ENCODE measurements at places on chromosomes 1 and 21.

DNA sequence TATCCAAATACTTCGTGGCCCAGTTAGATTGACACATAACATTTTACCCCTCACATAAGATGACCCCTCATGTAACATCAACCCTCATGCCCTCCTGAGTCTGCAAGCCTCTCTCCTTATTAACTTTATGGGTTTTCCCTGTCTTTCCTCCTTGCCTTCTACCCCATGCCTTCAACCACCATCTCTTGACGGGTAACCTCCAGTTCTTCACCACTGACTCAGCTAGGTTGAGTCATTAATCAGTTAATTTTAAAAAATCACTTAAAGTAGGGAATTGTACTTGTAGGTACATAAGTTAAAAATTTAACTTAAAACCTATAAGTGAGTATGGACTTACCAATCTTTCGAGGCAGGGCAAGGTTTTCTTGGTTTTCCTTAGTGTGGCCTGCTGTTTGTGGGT, 330.7 kb downstream of the CAMTA1 start:
- DNase-seq: no peak
- no peak overlapping the region for H3K4me3 ChIP-seq
- H3K4me1 ChIP-seq: no peaks in the 10 kb centered on the region
- no peak overlapping the region for H3K27ac ChIP-seq
- H3K36me3 ChIP-seq: no peaks in the 10 kb centered on the region
- H3K27me3 ChIP-seq: peaks cover 4% of the 10 kb centered on the region

GRCh38 chr1:162376691-162377090, at the start of gene SPATA46:
TSS of gene SPATA46 (minus strand) at chr1:162376854. CDS start at chr1:162376790, 64 bp downstream.
- no peak within 1 kb of the TSS for H3K27ac ChIP-seq
- H3K4me3 ChIP-seq: no peak within 1 kb of the TSS
- no peaks in the 10 kb centered on the region for H3K27me3 ChIP-seq
- no peaks in the 10 kb centered on the region for H3K36me3 ChIP-seq
- H3K4me1 ChIP-seq: peaks cover 9% of the 10 kb centered on the region
- no peak for DNase-seq

- H3K4me3 ChIP-seq: no peak overlapping the region
- no peaks in the 10 kb centered on the region for H3K27me3 ChIP-seq
- H3K4me1 ChIP-seq: no peaks in the 10 kb centered on the region
- H3K36me3 ChIP-seq: no peaks in the 10 kb centered on the region
- no peak for DNase-seq
- no peak overlapping the region for H3K27ac ChIP-seq
Observed at GRCh38 chr1:192610112-192610889, 25.6 kb upstream of the RGS13 start.

DNA sequence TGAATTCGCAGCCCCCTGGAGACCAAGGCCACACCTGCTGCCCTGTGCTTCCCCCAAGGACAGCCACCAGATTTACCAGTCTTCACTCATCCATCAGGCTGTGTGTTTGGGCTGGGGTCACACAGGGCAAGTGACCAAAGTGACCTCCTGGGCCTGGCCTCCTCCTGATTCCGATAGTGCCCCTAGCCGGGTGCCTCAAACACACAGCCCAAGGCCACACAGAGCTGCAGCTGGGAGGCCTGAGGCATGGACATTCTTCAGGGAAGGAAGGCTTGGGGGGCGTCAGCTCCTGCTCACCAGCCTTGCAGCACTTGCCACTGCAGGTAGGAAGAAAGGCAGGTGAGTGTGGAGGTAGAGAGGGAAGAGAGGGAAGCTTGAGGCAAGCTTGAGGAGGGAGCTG, 181.3 kb downstream of the RUNX1 start:
- no peak for DNase-seq
- peaks cover 21% of the 10 kb centered on the region for H3K4me1 ChIP-seq
- H3K27ac ChIP-seq: no peak overlapping the region
- no peaks in the 10 kb centered on the region for H3K27me3 ChIP-seq

DNA sequence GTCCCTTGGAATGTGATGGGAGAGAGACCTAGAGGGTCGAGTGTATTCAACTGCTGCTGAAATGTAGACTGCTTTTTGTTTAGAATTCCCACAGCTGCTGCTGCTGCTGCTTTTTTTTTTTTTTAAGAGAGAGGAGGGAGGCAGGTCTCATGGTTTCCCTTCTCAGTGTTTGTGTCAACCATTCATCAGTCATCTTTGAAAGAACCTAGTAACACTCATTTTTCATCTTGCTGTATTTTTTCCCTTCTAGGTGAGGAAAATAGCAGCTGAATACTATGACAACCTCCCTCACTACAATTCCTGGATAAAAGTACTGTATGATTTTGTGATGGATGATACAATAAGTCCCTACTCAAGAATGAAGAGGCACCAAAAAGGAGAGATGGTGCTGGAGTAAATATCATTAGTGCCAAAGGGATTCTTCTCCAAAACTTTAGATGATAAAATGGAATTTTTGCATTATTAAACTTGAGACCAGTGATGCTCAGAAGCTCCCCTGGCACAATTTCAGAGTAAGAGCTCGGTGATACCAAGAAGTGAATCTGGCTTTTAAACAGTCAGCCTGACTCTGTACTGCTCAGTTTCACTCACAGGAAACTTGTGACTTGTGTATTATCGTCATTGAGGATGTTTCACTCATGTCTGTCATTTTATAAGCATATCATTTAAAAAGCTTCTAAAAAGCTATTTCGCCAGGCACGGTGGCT, 9.2 kb downstream of the DEGS1 start:
- H3K4me1 ChIP-seq: peaks cover 2% of the 10 kb centered on the region
- H3K27ac ChIP-seq: no peak overlapping the region
- H3K4me3 ChIP-seq: no peak overlapping the region
- H3K27me3 ChIP-seq: no peaks in the 10 kb centered on the region
- peaks cover 5% of the 10 kb centered on the region for H3K36me3 ChIP-seq

DNA sequence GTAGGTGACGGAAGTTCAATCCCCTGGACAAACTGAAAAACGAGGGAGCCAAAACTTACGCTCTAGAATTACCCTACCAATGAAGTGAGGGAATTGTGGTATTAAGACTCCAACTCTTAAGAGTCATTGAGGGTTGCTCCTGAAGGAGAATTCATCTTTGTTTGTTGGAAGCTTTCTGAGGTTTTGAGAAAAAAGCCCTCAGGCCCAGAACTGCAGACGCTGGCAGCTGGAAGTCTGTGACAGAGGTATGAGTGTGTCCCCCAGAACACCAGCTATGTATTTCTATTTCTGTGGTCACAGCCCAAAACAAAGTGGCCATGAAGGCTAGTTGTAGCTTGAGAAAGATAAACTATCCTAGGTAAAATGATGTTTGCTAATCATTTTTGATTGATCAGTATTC, 438.8 kb upstream of the B3GALT2 start:
- H3K4me3 ChIP-seq: no peak overlapping the region
- H3K4me1 ChIP-seq: no peaks in the 10 kb centered on the region
- DNase-seq: no peak
- no peaks in the 10 kb centered on the region for H3K27me3 ChIP-seq
- no peaks in the 10 kb centered on the region for H3K36me3 ChIP-seq

DNA sequence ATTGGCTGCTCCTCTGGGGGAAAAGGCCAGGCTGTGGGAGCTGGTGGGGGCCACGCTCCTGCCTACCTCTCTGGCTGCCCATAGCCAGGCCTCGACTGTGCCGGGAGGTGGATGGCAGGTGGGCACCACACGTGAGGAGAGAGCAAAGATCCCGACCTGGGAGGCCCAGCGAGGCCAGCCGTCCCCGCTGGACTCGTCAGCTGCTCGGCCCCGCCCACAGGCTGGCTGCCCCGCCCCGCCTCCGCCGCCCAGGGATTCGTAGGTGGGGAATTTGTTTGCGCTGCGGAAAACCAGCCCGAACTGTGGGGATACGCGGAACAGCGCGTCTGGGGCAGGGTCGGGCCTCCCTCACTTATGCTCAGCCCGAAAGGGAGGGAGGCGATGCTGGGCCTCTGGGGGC, 31.7 kb downstream of the TP73 start:
- peaks cover 46% of the 10 kb centered on the region for H3K4me1 ChIP-seq
- H3K27ac ChIP-seq: no peak overlapping the region
- H3K4me3 ChIP-seq: no peak overlapping the region
- no peaks in the 10 kb centered on the region for H3K27me3 ChIP-seq

DNA sequence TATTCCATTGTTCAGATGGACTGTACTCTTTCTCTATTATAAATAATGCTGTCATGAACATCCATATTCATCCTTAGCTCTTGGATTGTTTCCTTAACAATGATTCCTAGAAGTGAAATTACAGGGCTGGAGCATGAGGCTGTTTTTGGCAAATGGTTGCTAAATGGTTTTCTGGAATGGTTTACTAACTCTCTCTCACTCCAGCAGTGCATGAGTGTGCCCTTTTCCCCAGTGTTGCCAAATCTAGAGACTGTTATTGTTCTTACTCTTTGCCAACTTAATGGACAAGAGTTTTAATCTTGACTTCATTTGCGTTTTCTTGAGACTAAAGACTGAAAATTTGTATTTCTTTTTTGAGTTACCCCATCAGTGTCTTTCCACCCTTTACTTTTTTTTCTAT, 113.0 kb downstream of the PAPPA2 start:
- H3K36me3 ChIP-seq: no peaks in the 10 kb centered on the region
- no peaks in the 10 kb centered on the region for H3K4me1 ChIP-seq
- H3K4me3 ChIP-seq: no peak overlapping the region
- H3K27me3 ChIP-seq: no peaks in the 10 kb centered on the region

- H3K4me1 ChIP-seq: no peaks in the 10 kb centered on the region
- no peaks in the 10 kb centered on the region for H3K36me3 ChIP-seq
- H3K4me3 ChIP-seq: no peak overlapping the region
- no peak overlapping the region for H3K27ac ChIP-seq
- no peaks in the 10 kb centered on the region for H3K27me3 ChIP-seq
- DNase-seq: no peak
Observed at GRCh38 chr21:31865429-31865970, 7.3 kb upstream of the HUNK start.

GRCh38 chr21:37365517-37366481, 774 bp upstream of the DYRK1A start:
- H3K4me1 ChIP-seq: peaks cover 37% of the 10 kb centered on the region
- H3K27ac ChIP-seq: peak overlapping the region; percentile 100
- no peaks in the 10 kb centered on the region for H3K36me3 ChIP-seq
- H3K4me3 ChIP-seq: peak overlapping the region; percentile 81

GRCh38 chr1:24905355-24905978, 24.6 kb downstream of the RUNX3 start:
- no peaks in the 10 kb centered on the region for H3K4me1 ChIP-seq
- no peaks in the 10 kb centered on the region for H3K36me3 ChIP-seq
- no peak for DNase-seq
- no peak overlapping the region for H3K27ac ChIP-seq
- peaks cover 67% of the 10 kb centered on the region for H3K27me3 ChIP-seq
- no peak overlapping the region for H3K4me3 ChIP-seq

GRCh38 chr1:115545791-115546733, 95.7 kb upstream of the VANGL1 start:
- no peak overlapping the region for H3K4me3 ChIP-seq
- no peak overlapping the region for H3K27ac ChIP-seq
- H3K36me3 ChIP-seq: no peaks in the 10 kb centered on the region
- H3K27me3 ChIP-seq: no peaks in the 10 kb centered on the region
- no peak for DNase-seq

DNA sequence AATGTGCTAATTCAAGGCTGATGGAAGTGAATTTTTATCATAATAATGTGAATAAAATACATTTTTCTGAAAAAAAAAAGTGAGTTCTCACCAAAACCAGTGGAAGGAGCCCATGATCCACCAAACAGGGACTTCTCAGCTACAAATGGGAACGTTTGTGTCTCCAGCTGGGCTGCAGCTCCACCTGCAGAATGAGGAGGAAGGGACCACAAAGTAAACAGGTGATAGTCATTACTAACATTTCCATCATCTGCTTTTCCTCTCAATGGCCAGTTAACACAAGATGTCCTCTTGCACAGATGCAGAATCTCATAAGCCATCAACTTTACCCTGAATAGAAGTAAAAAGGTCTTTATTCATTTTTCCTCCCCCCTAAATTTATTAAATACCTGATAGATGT, 246.2 kb downstream of the MRPL39 start:
- no peak overlapping the region for H3K4me3 ChIP-seq
- no peaks in the 10 kb centered on the region for H3K36me3 ChIP-seq
- no peaks in the 10 kb centered on the region for H3K27me3 ChIP-seq
- no peaks in the 10 kb centered on the region for H3K4me1 ChIP-seq
- no peak overlapping the region for H3K27ac ChIP-seq

- no peak overlapping the region for H3K4me3 ChIP-seq
- no peak for DNase-seq
- no peaks in the 10 kb centered on the region for H3K36me3 ChIP-seq
- no peaks in the 10 kb centered on the region for H3K27me3 ChIP-seq
- no peak overlapping the region for H3K27ac ChIP-seq
- H3K4me1 ChIP-seq: peaks cover 7% of the 10 kb centered on the region
Observed at GRCh38 chr1:39539252-39539790, 37.3 kb downstream of the PABPC4 start.

DNA sequence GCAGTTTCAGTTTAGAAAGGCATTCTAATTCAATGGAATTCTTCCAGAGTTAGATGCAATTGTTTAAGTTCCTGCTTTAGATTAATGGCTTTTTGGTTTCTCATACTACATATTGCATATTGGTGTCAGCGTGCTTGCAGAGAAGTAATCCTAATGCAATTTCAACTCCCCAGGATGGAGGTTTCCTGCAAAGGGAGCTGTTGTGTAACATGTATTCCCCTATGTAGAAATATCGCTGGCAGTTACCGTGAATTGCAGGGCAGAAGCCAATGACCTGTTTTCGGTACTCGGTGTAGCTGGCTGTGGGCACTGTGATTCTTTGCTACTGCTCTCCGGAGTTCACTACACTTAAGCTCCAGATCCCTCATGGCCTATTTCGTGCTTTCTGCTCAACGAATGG, 256.1 kb upstream of the PTBP2 start:
- no peaks in the 10 kb centered on the region for H3K4me1 ChIP-seq
- no peak overlapping the region for H3K4me3 ChIP-seq
- no peak overlapping the region for H3K27ac ChIP-seq

DNA sequence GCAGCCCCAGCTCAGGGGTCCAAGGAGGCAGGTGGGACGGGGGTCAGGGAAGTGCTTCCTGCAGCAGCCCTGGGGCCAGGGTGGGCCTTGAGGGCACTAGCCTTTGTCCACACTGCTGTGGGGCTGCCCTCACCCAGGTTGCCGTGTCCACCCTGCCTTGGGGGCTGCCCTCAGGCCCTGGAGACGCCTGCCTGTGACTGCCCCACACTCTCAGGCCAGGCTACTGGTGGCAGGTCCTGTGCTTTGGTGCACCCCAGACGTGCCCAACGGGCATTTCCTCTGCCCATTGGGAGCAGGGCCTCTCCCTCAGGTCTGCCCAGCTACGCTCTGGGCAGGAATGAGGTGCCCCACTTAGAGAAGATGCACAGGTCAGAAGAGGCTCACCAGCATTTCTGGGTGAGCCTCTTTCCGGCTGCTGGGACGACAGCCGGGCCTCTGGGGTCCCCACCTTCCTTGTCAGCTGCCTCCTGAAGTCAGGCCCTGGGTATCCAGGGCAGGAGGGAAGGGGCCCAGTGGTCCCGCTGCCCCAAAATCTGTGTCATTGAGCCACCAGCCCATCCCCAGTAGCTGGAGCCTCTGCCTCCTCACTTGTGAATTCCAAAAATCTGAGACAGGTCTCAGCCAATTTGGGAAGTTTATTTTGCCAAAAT, 2.7 kb upstream of the MMEL1 start:
- no peak for DNase-seq
- H3K27me3 ChIP-seq: no peaks in the 10 kb centered on the region
- H3K4me3 ChIP-seq: no peak overlapping the region
- H3K27ac ChIP-seq: no peak overlapping the region
- no peaks in the 10 kb centered on the region for H3K36me3 ChIP-seq
- peaks cover 5% of the 10 kb centered on the region for H3K4me1 ChIP-seq
